ENCODE measurements at places on chromosomes 5 and 9. TPM values are rescaled to one million over a fixed set of nuclear protein-coding genes. Genes with fewer than 3 reads are reported as not detected.

GRCh38 chr5:126363658-126364057 lies 59.6 kb upstream of the GRAMD2B start:
- no peak for DNase-seq

DNA sequence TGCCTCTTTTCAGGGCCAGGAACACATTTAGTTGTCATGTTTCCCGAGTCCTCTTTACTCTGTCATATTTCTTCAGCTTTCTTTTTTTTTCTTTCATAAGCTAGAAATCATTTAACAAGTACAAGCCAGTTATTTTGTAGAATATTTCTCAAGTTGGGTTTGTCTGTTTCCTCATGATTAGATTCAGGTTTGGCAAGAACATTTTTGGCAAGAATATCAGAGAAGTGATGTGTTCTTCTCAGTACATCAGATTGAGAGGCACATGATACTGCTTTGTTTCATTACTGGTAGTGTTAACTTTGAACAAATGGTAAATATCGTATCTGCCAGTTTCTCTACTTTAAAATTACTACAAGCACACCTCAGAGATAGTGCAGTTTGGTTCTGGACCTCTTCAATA lies 45.1 kb downstream of the PCSK5 start:
- DNase-seq = no peak

GRCh38 chr5:5665225-5666075 lies 243.0 kb downstream of the ICE1 start:
- no peak for DNase-seq

DNA sequence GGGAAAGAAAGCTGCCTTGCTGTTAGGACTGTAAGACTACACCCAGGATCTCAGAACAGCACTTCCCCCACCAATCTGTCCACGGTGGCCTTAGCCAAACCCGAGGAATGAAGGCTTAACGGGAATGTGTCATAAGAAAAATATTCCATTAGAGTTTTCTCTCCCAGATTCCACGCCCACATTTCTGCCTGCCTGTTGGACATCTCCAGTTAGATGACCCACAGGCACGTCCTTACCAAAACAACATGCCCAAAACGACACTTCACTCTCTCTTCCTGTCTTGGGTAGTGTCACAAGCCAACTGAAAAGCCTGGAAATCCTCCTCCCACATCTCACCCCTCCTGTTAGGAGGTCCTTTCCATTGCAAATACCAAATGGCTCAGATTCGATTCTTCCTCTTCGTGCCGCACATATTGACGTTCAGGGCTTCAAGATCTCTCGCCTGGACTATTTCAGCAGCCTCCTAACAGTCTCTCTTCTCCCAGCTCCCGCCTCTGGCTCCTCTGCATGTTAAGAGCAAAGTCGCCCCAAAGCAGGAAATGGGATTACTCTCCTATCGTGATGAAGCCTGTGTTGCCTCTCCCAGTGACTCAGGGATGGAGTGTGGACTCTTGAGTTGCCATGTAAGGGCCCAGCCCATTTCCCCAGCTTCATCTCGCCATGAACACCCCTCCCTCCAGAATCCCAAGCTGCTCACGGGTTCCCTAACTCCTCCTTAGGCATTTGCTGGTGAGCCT lies 159.3 kb downstream of the NR3C1 start:
- DNase-seq = no peak

DNA sequence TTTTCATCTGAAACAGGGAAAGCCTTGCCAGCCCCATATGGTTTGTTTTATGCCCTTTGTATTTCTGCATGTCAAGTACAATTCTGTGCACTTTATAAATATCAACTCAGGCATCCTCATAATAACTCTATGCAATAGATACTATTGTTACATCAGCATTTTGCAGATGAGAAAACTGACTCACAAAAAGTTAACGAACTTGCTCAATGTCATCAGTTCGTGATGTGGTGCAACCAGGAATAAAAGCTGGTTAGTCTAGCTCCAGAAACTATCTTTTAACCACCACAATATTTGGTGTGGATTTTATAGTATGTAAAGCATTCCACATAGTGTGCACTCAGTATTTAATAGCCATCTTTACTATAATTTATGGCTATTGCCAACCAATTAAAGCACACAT lies 134.9 kb downstream of the MRPS30 start:
- no peak for DNase-seq

DNA sequence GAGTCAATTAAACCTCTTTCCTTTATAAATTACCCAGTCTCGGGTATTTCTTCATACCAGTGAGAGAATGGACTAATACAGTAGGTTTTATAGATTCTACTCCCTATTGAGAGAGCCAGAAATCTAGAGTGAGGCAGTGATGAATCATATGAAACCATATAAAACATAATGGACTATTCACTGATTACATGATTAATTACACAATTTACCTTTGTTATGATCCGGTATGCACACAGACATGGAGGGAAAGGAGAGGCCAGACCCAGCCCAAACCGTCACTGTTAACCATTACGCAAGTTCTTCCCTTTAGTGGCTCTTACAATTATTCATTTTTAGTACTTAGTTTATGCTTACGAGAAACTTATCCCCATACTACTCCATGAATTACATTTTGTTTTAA lies 205.0 kb downstream of the DNAH5 start:
- no peak for DNase-seq

The LHX3 gene
- not detected for polyA plus RNA-seq
